Body of pancreas (tissue), 4 donors: ENCODE measurements at places on chromosomes 4 and X. TPM values are rescaled to one million over a fixed set of nuclear protein-coding genes. Genes with fewer than 3 reads are reported as not detected.

GRCh38 chrX:68732906-68733493, 85.5 kb downstream of the STARD8 start:
- DNase-seq: peak; percentile 74

- no peak for DNase-seq
Observed at GRCh38 chr4:158202481-158202880, 7.8 kb upstream of the TMEM144 start.

- DNase-seq: no peak
Observed at GRCh38 chr4:103443324-103443723, 245.2 kb upstream of the CENPE start.

- DNase-seq: no peak
Observed at GRCh38 chr4:174398728-174399127, 115.0 kb downstream of the CEP44 start.

DNA sequence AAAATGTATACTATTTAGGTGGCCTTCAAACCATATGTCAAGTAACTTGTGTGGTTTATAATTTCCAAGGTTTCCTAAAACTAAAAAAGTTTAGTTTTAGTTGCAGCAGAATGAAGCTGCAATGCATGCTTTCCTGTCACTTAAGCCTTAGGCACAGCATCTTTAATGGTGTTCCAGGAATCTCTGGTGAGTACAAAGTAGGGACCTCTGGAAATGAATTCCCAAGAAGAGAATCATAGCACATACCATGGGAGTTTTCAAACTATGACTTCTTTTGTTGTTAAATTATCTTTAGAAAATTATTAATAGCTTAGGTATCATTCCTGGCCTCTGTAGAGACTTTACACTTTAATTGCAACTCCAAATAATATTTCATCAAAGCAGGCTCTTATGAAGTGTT, 1005.9 kb upstream of the PABPC4L start:
- DNase-seq: no peak

DNA sequence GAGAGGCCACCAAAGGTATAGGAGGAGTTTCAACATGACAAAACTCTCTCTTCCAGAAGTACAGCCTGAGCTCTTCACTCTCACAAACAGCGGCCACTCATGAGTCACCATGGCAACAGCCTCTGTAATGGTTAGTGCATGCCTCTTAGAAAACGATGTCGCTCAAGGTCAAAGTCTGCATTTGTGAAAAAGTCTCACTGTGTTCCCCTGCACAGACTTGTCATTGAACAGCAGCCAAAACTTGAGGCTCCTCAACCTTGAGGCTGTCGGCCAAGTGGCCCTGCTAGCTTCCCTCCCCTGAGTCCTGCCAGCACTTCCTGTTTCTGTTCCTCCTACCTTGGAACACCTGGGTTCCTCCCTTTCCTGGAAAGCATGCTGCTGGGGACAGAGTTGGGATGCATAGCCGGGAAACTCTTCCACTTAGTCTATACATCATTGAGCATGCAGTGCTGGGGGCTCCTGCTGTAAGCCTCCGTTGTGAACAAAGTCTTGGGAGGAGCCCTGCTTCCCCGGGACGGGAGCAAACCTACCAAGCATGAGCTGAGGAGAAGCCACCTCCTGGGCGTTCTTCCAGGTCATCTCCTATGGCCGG, 66.6 kb downstream of the ING2 start:
- DNase-seq: peak; percentile 88

DNA sequence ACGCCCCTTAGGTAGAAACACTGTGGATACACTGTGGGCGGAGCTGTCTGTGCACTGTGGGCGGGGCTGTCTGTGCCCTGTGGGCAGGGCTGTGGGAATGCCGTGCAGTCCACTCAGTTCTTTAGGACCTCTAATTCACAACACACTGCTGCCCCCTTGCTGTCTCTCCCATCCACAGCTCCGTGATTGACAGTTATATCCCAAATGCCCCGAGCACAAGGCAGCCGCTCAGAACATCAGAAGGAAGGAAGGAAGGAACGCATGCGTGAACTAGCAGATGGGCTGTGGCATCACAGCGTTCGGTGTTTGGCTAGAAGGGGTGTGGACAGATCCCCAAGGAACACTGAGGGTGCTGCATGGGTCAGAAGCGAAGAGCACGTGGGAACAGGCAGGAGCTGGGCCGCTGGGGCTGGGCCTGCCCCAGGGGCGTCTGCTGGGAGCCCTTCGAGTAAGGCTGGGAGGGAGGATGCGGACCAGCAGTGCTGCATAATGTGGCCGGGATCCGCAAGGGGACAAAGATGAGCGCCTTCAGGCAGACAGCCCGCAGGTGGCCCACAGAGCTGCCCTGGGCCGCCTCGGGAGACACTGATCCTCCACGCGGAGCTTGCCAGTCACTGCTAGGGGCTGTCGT, 29.8 kb downstream of the ACOX3 start:
- DNase-seq: no peak

DNA sequence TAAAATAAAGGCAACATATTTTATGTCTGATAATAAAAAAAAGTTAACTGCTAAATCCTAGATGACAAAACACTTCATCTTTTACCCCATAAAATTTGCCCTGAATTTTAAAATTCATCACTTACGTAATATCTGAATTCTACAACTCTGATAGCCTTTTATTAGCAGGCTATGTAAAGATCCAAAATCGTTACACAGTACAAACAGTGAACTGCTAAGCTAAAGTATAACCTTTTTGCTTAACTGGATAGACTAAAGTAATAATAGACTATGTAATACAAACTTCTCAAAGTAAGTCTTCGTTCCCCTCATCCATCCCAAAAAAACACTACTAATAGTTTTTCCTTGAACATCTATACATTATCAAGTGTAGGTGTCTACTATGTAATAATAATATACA, 49.1 kb downstream of the SH3RF1 start:
- DNase-seq: no peak

- DNase-seq: no peak
Observed at GRCh38 chr4:18105030-18106011, 83.8 kb upstream of the LCORL start.

DNA sequence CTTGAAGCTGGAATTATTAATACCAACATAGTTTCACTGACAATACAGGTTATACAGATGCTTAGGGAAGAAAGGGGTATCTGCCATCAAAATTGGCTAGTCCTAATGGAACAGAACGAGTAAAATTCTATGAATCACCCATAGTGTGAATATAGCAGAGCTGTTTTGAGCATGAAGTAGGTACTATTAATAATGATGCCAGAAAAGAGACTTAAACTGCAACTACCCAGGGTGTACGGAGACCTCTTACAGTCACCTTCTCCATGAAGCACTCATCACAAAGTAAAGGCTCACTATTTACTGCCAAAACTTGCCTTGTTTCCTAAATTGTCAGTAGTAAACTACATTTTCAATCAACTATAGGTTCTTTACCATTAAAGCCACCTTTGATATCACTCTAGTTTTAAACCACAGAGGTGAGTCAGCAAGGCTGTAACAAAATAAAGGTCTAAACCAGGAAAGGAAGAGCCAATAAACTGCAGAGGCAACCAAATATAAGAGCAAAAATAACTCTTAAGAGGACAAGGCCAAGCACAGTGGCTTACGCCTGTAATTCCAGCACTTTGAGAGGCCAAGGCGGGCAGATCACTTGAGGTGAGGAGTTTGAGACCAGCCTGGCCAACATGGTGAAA, 114.4 kb downstream of the FRYL start:
- no peak for DNase-seq

The CCKAR gene
- total RNA-seq: 1.0 TPM

The SRPK3 gene
- not detected for total RNA-seq

The XAGE2 gene
- not detected for total RNA-seq

The NHS gene
- total RNA-seq: 1.3 TPM

The FGFR3 gene
- 196 TPM for total RNA-seq

The TASL gene
- 0.26 TPM for total RNA-seq

The KIF4A gene
- not detected for total RNA-seq

The GYPE gene
- total RNA-seq: not detected
